ENCODE measurements at places on chromosomes 13 and 19.

GRCh38 chr13:77807431-77808135 is 110.1 kb downstream of the SLAIN1 start:
- no peak for DNase-seq

GRCh38 chr13:111927181-111927540 is 139.8 kb upstream of the SOX1 start:
- DNase-seq = no peak

DNA sequence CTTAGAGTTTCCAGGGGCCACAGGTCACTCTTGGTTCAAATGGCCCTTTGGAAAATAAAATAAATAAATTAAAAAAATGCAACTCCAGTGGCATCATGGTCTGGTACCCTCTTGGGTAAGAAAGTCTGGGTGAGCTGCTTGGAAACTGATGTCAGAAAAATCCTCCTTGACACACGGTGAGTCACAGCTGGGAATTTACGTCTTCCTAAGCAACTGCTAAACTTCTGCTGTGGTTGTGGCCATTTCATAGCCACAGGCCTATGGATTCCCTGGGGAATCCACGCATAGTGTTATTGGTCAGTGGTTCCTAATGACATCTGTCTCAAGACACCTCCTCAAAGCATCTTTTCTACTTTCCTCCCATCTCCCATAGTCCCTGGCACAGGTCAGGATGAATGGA is 220.8 kb downstream of the COG6 start:
- no peak for DNase-seq

- no peak for DNase-seq
Measured at GRCh38 chr19:5514001-5514400, 53.8 kb downstream of the TINCR start.

DNA sequence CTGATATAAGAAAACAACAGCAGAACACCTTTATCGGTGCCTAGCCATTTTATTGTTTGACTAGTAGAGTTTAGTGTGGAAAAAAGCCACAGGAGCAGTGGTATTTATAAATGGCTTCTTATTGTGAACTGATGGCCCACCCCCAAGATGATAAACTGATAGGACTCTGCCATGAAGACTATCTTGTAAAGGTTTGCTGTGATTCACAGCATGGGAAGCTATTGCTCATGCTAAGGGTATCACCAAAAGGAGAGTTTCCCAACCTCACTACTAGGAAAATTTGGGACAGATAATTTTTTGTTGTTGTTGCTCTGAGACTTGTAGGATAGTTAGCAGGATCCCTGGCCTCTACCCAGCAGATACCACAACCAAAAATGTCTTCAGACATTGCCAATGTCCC is 12.0 kb upstream of the SLC7A1 start:
- DNase-seq = no peak
